GM12878 (cell line): ENCODE measurements at places on chromosomes 5 and 9. TPM values are rescaled to one million over a fixed set of nuclear protein-coding genes. Genes with fewer than 3 reads are reported as not detected.
A peak's percentile ranks its signal among the peaks of the same experiment; 100 is the strongest.

The PHYHD1 gene
- not detected in 2 replicates for total RNA-seq

The FOXD4L6 gene
- total RNA-seq = not detected in 2 replicates

The PPP3R2 gene
- total RNA-seq = not detected in 2 replicates

The ADAMTS13 gene
- total RNA-seq = 1.2 and 2.0 TPM in 2 replicates

The ANXA1 gene
- 8.2 and 9.3 TPM in 2 replicates for total RNA-seq

The PCDHB4 gene
- not detected in 2 replicates for total RNA-seq

The TEX48 gene
- total RNA-seq = not detected in 2 replicates

DNA sequence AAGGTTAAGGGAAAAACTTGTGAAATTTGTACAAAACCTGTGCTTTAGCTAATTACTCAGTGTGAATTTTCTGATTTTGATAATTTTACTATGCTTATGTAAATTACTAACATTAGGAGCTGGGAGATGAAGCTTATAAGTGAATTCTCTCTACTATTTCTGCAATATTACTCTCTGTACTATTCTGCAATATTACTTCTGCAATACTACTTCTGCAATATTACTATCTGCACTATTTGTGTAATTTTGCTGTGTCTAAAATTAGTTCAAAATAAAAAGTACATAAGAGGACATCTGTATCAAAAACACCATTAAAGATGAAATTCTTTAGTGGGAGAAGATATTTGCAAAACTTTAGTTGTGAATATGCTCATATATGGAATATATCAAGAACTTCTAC, 62.9 kb downstream of the C9 start:
- H3K27ac ChIP-seq = no peak overlapping the region
- DNase-seq = no peak
- H3K36me3 ChIP-seq = no peaks in the 10 kb centered on the region
- H3K4me3 ChIP-seq = no peak overlapping the region
- no peaks in the 10 kb centered on the region for H3K27me3 ChIP-seq

DNA sequence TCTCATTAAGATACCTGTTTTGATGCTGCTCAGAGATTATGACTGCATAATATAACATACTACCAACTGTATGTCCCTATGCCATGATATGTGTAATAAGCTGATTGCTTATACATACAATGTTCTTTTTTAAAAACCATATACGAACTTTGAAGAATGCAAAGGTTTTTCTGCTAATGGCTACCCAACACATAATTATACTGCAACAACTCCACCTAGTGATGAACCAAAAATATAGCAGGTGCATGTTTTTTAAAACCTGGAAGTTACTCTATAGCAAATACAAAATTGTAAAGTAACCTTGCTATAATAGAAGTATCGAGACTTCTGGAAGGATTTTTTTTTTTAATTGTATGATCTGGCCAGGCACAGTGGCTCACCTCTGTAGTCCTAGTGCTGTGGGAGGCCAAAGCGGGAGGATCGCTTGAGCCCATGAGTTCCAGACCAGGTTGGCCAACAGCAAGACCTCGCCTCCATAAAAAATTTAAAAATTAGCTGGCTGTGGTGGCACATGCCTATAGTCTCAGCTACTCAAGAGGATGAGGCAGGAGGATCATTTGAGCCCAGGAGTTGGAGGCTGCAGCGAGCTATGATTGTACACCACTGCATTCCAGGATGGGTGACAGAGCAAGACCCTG, 49.1 kb downstream of the HOMER1 start:
- DNase-seq = no peak
- no peak overlapping the region for H3K4me3 ChIP-seq
- H3K27ac ChIP-seq = no peak overlapping the region
- no peaks in the 10 kb centered on the region for H3K4me1 ChIP-seq
- H3K27me3 ChIP-seq = no peaks in the 10 kb centered on the region
- no peaks in the 10 kb centered on the region for H3K36me3 ChIP-seq

DNA sequence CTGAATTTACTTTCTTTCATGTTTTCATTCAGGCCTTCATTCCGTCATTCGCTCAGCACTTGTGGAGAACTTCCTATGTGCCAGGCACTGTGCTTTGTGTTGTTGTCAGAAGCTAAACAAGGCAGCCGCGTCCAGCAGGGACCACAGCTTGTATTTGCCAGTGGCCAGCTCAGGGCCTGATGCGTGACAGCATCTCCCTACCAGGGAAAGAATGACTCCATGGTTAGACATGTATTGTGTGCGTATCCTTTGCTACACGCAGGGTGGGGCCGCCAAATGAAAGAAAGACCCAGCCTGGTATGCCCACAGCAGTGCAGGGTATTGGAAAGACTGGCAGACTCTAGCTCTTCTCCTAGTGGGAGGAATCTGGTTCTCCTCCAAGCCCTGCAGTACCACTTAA, 4.7 kb upstream of the COL27A1 start:
- H3K4me1 ChIP-seq = no peaks in the 10 kb centered on the region
- 0 out of 2 replicates have a peak, but pooled peaks cover 8% of the 10 kb centered on the region for H3K27me3 ChIP-seq
- H3K27ac ChIP-seq = no peak overlapping the region
- H3K36me3 ChIP-seq = no peaks in the 10 kb centered on the region

DNA sequence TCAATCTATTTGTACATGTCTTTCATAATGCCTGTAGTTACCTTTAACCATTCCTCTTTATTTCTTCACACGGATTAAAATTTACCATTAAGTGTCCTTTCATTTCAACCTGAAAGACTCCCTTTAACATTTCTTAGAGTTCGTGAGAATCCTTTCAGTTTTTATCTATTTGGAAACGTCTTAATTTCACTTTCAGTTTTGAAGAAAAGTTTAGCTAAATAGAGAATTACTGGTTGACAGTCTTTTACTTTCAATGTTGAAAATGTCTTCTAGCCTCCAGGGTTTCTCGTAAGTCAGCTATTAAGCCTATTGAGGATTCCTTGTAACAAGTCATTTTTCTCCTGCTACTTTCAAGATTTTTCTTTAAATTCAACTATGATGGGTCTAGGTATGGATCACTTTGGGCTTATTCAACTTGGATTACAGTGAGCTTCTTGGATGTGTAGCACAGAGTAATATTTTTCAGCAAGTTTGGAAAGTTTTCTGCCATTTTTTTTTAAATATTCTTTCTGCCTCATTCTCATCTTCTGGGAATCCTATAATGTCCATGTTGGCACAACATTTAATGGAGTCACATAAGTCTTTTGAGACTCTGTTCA, 48.5 kb downstream of the RFX3 start:
- H3K36me3 ChIP-seq = 0 out of 2 replicates have a peak, but pooled peaks cover 3% of the 10 kb centered on the region
- H3K4me3 ChIP-seq = peak overlapping the region; percentile 43
- peak; percentile 57 for DNase-seq

GRCh38 chr9:34563262-34563661, 26.3 kb downstream of the CNTFR start:
- no peak overlapping the region for H3K4me3 ChIP-seq
- H3K27me3 ChIP-seq = peaks cover 6% of the 10 kb centered on the region
- H3K36me3 ChIP-seq = no peaks in the 10 kb centered on the region
- DNase-seq = no peak
- H3K27ac ChIP-seq = no peak overlapping the region

DNA sequence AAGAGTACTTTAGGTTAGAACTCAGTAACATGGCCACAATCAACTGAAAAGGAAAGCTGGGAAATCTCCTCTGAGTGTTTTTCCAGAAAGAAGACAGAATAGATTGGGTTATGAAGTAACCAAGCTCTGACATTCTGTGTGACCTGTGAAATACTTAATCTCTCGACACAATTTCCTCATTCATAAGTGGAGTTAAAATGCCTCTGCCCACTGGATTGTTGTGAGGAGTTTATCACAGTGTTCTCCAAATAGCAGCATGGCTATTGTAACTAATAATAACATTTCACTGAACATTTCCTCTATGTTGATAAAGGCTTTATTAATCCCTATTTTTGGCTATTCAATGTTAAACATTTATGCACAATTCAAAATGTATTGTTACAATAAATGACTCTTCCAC, 311.0 kb downstream of the GABRB2 start:
- H3K4me1 ChIP-seq = no peaks in the 10 kb centered on the region
- H3K36me3 ChIP-seq = no peaks in the 10 kb centered on the region
- H3K27ac ChIP-seq = no peak overlapping the region
- no peak for DNase-seq
- no peak overlapping the region for H3K4me3 ChIP-seq
- no peaks in the 10 kb centered on the region for H3K27me3 ChIP-seq

GRCh38 chr5:172637110-172637580, 3.9 kb upstream of the NEURL1B start:
- H3K27me3 ChIP-seq = peaks cover 10% of the 10 kb centered on the region; the same call in 1 of the 2 replicates
- H3K27ac ChIP-seq = no peak overlapping the region
- no peaks in the 10 kb centered on the region for H3K36me3 ChIP-seq
- H3K4me1 ChIP-seq = no peaks in the 10 kb centered on the region
- no peak for DNase-seq
- no peak overlapping the region for H3K4me3 ChIP-seq

GRCh38 chr9:81031422-81032029, 657.8 kb downstream of the TLE1 start:
- H3K27ac ChIP-seq = no peak overlapping the region
- DNase-seq = no peak
- no peaks in the 10 kb centered on the region for H3K27me3 ChIP-seq
- no peaks in the 10 kb centered on the region for H3K36me3 ChIP-seq

DNA sequence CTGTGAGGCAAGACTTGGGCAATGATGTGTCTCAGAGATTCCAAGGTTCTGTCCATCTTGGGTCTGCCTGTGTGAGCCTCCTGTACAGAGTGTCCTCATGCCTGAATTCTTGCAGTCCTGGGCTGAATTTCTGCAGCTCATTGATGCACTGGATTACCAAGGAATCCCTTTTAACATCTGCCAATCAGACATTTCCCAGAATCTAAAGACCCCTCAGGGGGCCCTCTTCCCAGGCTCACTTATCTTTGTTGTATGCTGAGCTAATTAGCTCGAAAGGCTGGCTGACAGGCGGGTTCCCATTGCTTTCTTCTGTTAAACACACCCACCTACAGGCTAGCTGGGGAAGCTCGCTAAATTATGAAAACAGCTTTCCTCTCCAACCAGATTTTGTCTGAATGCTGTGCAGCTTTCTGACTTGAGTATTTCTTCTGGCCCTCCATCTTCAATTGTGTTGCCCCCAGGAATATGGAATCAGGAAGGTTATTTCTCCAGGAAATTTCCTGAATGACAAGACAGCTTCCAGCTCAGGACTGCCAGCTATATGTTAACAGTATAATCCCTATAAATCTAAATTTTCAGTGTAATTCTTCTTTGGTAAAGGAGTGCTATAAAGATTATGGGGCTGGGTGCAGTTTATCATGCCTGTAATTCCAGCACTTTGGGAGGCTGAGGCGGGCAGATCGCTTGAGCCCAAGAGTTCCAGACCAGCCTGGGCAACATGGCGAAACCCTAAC, at the start of gene LIX1:
TSS of gene LIX1 (minus strand) at position 91 of the 734 bp plus-strand sequence. CDS start at position 56, 35 bp downstream.
- no peak within 1 kb of the TSS for H3K27ac ChIP-seq
- DNase-seq = no peak
- no peaks in the 10 kb centered on the region for H3K36me3 ChIP-seq
- no peaks in the 10 kb centered on the region for H3K4me1 ChIP-seq
- H3K4me3 ChIP-seq = no peak within 1 kb of the TSS
- no peaks in the 10 kb centered on the region for H3K27me3 ChIP-seq

GRCh38 chr9:89956331-89956730, 351.5 kb downstream of the GADD45G start:
- H3K27me3 ChIP-seq = no peaks in the 10 kb centered on the region
- H3K4me3 ChIP-seq = no peak overlapping the region
- H3K27ac ChIP-seq = no peak overlapping the region

- no peak overlapping the region for H3K4me3 ChIP-seq
- H3K27me3 ChIP-seq = no peaks in the 10 kb centered on the region
- no peak overlapping the region for H3K27ac ChIP-seq
- H3K4me1 ChIP-seq = no peaks in the 10 kb centered on the region
- H3K36me3 ChIP-seq = no peaks in the 10 kb centered on the region
- DNase-seq = no peak
Observed at GRCh38 chr5:153863951-153864350, 174.8 kb downstream of the FAM114A2 start.

GRCh38 chr5:177994561-177995190, 1.4 kb downstream of the PROP1 start:
- H3K4me1 ChIP-seq = no peaks in the 10 kb centered on the region
- H3K27ac ChIP-seq = no peak overlapping the region
- no peaks in the 10 kb centered on the region for H3K27me3 ChIP-seq
- DNase-seq = no peak
- no peak overlapping the region for H3K4me3 ChIP-seq

GRCh38 chr9:120531683-120532300, 48.2 kb downstream of the CDK5RAP2 start:
- H3K4me1 ChIP-seq = no peaks in the 10 kb centered on the region
- no peaks in the 10 kb centered on the region for H3K27me3 ChIP-seq
- no peak overlapping the region for H3K4me3 ChIP-seq
- DNase-seq = no peak
- H3K36me3 ChIP-seq = peaks cover 21% of the 10 kb centered on the region
- H3K27ac ChIP-seq = no peak overlapping the region

DNA sequence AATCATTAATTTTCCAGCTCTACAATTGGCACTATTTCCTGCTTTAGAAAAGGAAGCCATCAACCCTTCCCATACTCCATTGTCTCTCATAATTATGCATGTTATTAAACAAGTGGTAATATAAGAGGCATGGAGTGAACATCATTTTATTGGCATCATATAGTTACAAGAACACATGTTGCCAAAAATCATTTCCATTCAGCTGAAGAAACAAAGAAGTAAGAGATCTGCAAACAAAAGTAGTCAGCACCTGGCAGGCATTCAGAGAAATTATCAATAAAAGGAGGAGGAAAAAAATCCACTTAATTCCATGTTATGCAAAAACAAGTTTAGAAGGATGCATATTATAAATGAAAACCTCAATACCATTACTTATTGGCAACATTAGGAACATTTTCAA, 1208.2 kb upstream of the C9orf72 start:
- no peaks in the 10 kb centered on the region for H3K36me3 ChIP-seq
- no peak overlapping the region for H3K4me3 ChIP-seq
- DNase-seq = no peak
- H3K4me1 ChIP-seq = no peaks in the 10 kb centered on the region

- no peaks in the 10 kb centered on the region for H3K27me3 ChIP-seq
- DNase-seq = no peak
- peaks cover 5% of the 10 kb centered on the region for H3K36me3 ChIP-seq
- peaks cover 33% of the 10 kb centered on the region for H3K4me1 ChIP-seq
Observed at GRCh38 chr5:119079318-119079921, 8.5 kb downstream of the DMXL1 start.

- no peaks in the 10 kb centered on the region for H3K36me3 ChIP-seq
- H3K27me3 ChIP-seq = 0 out of 2 replicates have a peak, but pooled peaks cover 3% of the 10 kb centered on the region
- H3K4me1 ChIP-seq = no peaks in the 10 kb centered on the region
- H3K4me3 ChIP-seq = 0 out of 2 replicates have a peak within 1 kb of the TSS, but pooled peaks have one; percentile 16
Observed at GRCh38 chr5:178590141-178590923, at the start of gene COL23A1. TSS of gene COL23A1 (minus strand) at chr5:178590393.
